ENCODE measurements at places on chromosomes 5 and 9. TPM values are rescaled to one million over a fixed set of nuclear protein-coding genes. Genes with fewer than 3 reads are reported as not detected.

DNA sequence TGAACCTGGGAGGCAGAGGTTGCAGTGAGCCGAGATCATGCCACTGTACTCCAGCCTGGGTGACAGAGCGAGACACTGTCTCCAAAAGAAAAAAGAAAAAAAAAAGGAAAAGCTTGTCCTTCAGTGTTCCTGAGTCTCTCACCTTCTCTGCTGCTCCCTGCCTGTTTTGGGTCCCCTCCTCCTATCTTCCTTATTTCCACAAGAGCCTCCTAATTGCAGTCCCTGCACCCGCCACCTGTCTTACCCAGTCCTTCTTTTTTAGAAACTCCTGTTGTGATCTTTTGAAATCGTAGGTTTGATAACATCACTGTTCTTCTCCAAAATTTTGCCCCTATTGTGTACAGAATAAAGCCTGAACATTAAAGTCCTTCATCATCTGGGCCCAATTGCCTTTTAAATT lies 234.9 kb downstream of the SH3GL2 start:
- no peak for DNase-seq

DNA sequence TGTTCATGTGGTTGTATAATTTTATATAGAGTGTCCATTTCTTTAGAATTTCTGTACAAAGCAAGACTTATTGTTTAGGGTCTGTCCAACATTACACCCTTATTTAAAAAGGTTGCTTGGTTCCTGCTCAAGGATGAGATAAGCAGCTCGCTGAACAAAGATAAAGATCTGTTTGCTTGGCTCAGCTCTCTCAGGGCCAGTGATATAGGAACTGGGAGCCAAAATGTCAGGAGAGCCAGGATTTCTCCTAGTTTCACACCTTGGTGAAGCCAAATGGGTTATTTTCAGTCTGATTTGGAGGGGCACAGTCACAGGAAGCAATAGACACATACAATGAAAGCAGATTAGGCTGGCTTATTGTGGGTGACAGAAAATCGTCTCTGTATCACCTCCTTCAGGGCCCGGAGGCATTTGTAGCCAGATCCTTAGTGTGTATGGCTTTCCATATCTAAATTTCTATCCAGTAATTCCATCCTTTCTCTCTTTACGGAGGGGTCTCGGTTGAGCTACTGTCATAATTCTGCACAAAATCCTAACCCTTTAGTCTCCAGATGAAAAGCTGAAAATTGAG lies 396.4 kb downstream of the TMEM232 start:
- no peak for DNase-seq

HTR1A gene
- polyA plus RNA-seq: not detected

TAF1L gene
- polyA plus RNA-seq: 0.01 TPM

DNA sequence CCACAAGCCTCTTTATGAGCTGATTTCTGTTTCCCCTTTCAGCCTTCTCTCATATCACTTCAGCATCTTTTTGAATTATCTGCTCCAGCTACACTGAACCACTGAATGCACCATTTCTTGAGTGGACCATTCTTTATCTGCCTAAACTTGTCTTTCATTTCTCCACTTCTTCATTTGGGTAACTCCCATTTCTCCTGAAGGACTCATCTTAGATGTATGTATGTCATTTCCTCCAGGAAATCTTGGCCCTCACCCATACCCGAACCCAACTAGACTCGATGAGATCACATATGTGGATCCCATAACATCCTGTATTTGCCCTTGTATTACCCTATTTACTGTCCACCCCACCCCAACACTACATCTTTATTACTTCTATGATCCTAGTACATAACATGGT lies 249.8 kb downstream of the KIF4B start:
- no peak for DNase-seq

DNA sequence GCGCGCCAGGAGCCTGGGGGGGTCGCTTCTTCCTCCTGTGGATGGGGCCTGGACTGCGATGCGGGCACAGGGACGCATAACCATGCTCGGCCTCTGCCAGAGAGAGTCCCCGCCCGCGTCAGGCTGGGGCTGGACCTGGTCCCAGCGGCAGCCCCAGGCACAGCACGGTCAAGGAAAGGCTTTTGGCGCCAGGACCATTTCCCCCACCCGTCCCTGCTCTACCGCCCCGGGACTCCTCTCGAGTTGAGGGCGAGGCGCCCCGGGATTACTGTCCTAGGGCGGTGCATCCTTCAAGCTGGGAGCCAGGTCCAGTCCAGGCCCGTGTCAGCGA lies 341 bp downstream of the MXD3 start:
- DNase-seq: no peak

ZMYND19 gene
- polyA plus RNA-seq: 71.7 TPM

NEURL1B gene
- not detected for polyA plus RNA-seq

DNA sequence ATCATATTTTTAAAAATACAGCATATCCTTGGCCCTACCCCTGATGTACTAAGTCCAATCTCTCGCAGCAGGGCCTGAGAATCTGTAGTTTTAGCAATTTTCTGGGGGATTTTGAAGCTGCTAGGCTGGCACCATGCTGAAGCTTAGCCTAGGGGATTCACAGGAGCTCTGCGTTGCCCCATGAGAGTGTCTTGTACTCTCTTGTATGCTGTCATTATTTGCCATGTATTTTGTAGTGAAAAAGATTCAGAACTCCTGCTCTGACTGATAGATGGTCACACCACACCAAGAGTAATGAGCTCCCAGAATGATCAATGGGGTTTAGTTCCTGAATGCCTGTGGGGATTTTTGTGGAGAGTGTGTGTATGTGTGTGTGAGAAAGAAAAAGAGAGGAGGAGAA lies 20.7 kb upstream of the TRMT10B start:
- DNase-seq: no peak

DNA sequence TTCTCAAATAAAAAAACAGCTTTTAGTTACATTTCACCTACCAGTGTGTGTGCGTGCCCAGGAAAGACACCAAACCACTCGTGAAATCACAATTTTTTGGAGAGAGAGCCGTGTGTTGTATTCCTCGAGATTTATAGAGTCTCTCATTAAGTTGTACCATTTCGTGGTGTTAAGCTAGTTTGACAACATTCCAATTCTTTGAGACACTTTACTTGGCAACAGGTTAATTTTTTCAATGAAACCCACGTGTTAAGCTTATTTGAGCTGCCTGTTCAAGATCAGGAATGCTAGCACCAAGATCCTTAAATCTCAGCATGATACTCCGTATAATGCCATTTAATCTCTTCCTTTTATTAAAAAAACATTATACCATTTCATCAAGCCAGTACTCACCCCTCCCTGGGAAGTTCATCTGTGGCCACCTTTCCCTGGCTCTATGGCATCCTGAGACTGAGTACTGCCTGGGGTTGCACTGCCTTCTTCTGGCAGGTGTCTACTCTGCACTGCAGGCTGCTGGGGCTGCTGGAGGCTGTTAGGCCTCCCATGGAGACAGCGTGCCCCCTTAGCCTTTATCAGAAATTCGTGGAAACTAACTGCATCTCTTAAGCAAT lies 143.7 kb downstream of the ARHGAP26 start:
- DNase-seq: no peak

TAF11L5 gene
- 0.20 TPM for polyA plus RNA-seq

DNA sequence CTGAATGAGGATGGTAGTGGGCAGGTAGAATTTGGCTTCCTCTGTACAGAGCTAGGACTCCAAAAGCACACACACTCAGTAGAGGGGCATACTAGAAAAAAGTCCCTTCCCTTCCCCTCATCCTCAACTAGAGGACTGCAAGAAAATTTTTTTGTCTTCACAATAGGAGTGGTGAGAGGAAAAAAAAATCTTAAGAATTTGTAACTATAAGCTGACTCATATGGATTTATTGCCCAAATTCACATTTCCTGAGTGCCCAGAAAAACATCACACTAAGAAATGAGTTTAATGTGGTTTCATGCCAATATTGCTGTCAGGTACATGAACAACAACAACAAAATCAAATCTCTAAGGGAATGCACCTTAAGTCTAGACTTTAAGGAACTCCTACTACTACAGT lies 43.7 kb downstream of the RANBP6 start:
- DNase-seq: no peak
